ENCODE measurements at places on chromosomes 2 and 18.

GRCh38 chr2:164335947-164336346, 285.3 kb downstream of the GRB14 start:
- DNase-seq: peak; percentile 74

DNA sequence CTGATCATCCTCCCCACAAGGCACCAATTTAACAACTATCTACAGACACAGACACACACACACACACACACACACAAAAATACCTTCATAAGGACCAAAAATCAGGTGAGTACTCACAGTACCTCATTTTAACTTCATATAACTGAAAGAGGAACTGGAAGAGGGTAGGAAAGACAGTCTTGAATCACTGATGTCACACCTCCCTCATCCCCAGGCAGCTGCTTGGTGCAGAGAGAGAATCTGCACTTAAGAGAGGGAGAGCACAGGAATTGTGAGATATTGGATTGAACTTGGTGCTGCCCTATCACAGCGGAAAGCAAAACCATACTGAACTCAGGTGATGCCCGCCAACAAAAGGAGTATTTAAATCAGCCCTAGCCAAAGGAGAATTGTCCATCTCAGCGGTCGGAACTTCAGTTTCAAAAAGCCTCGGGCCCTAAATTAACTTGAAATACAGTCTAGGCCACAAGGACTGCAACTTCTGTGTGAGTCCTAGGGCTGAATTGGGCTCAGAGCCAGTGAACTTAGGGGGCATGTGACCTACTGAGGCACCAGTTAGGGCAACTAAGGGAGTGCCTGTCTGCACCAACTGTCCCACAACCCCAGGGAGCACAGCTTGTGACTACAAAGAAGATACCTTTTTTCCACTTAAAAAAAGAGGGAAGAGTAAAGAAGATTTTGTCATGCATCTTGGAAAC, 211.1 kb downstream of the LRATD1 start:
- DNase-seq: no peak

DNA sequence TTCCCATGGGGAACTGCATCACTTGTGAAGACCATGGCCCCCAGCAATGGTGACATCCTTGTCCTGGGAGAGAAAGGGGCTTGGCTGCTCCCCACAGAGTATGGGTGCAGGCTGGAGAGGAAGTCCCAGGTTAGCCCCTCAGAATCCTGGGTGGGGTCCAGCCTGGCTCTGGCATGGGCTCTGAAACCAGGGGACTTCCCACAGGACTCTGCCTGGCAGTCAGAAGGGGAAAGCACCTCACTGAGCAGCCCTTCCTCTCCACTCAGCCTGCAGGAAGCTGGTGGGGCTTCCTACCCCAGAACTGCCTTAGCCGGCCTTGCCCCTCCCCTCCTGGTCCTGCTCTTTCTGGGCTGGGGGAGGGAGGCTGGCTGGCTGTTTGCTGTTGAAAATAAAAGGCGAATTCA, 3.7 kb downstream of the NEURL3 start:
- no peak for DNase-seq

DNA sequence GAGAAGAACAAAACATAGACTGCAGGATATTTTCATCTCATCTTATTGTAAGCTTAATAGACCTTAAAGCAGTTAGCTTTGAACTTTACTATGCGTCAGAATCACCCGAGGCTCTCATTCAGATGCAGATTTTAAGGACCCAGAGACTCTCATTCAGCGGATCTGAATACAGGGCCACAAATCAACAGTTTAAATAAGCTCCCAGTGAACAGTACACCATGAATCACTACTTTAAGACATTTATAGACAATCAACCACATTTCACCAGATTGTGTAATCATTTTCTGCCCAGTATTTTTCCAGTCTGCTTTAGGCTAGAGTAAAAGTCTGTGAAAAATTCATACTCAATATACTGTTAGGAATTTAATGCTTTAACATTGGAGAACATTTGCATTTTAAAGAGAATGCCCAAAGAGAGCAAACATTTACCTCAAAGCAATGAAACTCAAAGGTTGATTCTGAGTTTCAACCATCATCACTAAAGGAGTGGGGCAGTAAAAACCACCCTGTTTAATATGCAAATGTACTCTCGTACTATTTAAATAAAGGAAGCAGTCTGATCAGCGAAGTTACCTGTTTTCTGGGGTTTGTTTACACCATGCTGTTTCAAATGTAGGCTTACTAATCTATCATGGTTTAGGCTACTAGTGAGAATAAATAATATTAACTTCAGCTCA, 11.0 kb upstream of the ALPK2 start:
- no peak for DNase-seq

Measured in DMS153 (cell line).